ENCODE measurements at places on chromosomes 4 and X.
A peak's percentile ranks its signal among the peaks of the same experiment; 100 is the strongest.

- DNase-seq = no peak
These were observed 9.3 kb downstream of the APOO start for GRCh38 chrX:23898412-23898959.

- DNase-seq = no peak
These were observed 165.4 kb upstream of the TACR3 start for GRCh38 chr4:103885152-103885551.

GRCh38 chr4:111020961-111021360, 398.1 kb upstream of the PITX2 start:
- DNase-seq = no peak

GRCh38 chr4:53558065-53558801, 33.1 kb downstream of the LNX1 start:
- DNase-seq = no peak

DNA sequence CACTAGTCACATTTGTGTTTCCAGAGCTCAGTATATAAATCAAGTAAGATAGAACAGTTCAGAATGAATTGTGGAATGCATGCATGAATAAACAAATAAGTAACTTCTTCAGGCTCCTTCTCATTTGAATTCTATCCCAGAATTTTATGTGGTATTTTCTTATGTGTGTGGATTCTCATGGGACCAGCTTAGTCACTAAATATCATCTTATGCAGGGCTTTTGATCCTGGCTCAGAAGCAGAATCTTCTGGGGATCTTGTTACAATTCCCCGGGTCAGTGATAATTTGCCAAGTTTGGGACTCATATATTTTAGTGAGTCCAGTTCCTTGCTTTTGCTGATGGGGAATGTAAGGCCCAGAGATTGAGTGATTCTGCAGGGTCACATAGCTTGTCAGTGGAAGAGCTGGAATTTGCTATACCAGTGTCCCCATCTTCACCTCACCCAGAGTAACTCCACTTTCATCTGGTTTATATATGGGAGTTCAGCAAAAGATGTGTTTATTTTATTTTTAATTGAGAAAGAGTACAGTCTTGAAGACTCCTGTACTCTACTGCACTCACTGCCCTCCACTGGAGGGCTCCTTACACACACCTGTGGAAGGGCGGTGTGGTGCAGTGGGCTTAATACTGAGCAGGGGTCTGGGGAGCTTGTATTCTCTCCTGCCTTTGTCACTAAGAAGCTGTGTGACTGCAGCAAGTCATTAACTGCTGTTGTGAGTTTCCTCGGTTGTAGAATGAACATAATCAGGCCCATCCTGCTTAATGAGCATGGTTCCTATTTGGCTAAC, 198.2 kb upstream of the CXorf66 start:
- no peak for DNase-seq

GRCh38 chr4:99763635-99764101, 53.0 kb upstream of the DAPP1 start:
- no peak for DNase-seq

GRCh38 chr4:102230194-102230593, 115.1 kb downstream of the SLC39A8 start:
- DNase-seq = no peak

DNA sequence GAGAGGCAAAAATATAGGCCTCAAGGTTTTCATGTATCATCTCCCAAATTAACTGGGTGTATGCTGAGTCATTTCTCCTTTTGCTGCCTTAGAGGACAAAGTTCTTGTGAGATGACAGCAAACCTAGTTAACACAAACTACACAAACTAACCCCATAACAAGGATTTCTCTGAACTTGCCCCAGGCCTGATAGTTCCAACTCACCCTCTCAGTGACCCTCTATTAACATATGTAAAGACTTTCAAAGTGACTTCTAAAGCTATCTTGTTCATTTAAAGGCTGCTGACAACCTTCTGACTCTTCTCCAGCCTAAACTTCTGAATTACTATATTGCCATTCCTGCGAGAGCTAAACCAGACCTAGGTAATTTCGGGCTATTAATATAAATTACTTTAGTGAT, 43.2 kb upstream of the CCDC149 start:
- no peak for DNase-seq

GRCh38 chr4:81844717-81845116, 373.0 kb upstream of the RASGEF1B start:
- peak; percentile 62 for DNase-seq

- no peak for DNase-seq
These were observed 12.7 kb upstream of the CD40LG start for GRCh38 chrX:136635235-136635634.

GRCh38 chr4:175277816-175278215, 359.7 kb downstream of the ADAM29 start:
- DNase-seq = no peak

DNA sequence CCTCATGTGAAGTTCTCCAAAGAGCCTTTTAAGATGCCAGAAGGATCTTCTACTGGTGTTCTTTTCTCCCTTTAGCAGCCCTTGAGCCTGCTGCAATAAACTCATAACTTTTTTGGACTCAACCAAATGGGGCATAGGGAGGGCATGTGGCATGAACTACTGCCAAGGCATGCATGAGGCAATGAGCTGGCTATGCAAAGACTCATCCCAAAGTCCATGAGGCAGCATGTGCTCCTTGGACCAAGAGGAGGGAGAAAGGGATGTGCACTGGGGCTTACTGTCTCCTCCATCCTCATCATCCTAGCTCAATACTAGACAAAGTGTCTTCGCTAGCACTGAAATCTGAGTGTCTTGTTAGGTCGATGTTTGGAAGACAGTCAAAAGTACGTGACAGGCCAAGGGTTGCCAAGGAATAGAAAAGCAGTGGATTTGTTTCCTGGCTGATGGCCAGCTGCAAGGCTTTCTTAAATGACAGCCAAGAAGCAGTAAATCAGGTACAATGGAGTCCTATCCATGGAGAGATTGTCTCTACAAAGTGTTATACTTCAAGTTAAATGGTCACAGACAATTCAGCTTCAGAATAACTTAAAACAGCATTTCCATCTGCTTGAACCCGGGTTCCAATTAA, 44.5 kb upstream of the ATXN3L start:
- no peak for DNase-seq

- DNase-seq = no peak
These were observed 23.4 kb upstream of the SLC10A7 start for GRCh38 chr4:146545102-146545501.

DNA sequence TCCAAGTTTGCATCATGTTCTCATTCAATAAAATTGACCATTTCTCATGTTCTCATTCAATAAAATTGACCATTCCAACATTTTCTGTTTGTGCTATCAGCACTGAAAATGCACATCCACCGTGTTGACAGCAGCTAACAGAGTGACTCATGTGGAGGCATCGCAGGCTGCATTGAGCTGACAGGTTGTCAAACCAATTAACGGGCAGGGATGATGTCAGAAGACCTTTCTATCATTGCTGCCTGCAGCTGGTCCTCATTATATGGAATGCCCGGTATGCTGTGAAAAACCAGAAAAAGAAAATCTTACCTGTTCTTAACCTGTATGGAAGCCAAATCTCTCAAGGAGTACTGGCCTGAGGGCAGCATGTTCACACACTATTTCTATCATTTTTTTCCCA, 202.0 kb downstream of the SMIM20 start:
- no peak for DNase-seq

- DNase-seq = no peak
These were observed 35.6 kb downstream of the INTS6L start for GRCh38 chrX:135556055-135556454.

GRCh38 chrX:106039920-106040319, 1.4 kb upstream of the SERPINA7 start:
- no peak for DNase-seq

DNA sequence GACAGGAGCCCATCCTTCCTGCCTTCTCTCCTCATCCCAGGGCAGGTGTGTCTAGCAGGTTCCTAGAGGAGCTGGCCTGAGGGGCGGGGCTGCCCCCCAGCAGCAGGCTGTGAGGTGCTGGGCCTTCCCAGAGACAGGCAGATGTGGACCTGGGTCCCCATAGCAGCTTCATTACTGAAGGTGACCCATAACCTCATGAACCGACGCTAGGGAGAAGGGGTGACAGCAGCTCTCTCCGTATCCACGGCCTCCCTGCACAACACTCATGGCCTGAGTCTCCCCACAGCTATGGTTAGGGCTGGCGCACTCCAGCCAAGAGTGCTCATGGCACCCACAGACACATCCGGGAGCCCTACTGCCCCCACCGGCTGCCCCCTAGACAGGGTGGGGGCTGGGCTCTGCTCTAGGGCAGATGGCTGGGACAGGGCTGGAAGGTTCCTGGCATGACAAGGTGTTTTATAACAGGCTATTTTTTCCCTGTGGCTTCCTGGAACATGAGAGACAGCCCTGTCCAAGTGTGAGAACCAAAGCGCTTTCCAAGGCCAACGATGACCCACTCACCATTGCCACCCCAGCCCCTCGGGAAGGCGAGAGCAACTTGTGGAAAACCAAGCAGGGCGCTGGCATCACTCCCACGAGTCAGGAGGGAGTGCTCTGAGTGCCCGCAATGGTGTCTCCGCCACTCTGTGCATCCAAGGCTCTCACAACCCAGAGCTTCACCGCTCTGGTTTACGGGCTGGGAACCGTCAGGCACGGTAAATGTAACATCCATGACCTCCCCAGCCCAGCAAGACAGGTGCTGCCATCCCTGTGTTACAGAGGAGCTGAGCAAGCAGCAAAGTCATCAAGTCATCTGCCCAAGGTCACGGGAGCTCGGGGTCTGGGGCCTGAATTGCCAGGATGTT, 59.8 kb downstream of the ACOX3 start:
- DNase-seq = no peak

- DNase-seq = no peak
These were observed 36.3 kb downstream of the IL21 start for GRCh38 chr4:122584519-122584918.

DNA sequence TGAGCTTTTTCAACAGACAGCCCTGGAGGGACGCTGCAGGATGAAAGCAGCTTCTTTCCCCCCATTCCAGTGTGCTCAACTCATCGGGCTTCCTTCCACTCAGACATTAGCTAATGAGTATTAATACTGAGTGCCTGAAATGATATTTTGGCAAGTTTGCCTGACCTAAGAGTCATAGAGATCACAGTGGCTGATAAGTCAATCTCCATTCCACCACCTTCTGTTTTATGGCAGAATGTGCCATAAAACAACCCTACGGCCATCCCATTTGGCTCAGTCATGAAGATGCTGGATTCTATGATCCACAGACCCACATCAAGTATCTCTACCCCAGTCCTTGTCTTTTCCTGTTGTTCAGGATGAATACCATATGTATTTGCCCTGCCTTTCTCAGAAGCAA, 48.3 kb upstream of the MAB21L2 start:
- no peak for DNase-seq

DNA sequence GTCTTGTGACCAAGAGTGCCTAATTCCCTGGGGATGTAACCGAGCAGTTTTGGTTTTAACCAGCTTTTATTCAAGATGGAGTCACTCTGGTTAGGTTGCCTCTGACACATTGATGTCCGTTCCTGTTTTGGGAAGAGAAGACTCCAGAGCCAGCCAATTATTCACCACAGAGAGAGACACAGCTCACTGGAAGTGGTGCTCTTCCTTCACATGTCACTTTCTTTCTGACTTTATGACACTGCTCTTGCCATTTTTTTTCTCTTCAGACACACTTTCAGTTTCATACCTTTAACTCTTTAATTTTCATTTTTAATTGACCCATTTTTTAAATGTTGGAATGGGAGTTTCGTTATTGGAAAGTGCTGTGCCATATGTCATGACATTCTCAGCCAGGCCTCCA, 418.4 kb upstream of the FSTL5 start:
- no peak for DNase-seq

- DNase-seq = no peak
These were observed 13.3 kb upstream of the MID1 start for GRCh38 chrX:10633722-10634121.

DNA sequence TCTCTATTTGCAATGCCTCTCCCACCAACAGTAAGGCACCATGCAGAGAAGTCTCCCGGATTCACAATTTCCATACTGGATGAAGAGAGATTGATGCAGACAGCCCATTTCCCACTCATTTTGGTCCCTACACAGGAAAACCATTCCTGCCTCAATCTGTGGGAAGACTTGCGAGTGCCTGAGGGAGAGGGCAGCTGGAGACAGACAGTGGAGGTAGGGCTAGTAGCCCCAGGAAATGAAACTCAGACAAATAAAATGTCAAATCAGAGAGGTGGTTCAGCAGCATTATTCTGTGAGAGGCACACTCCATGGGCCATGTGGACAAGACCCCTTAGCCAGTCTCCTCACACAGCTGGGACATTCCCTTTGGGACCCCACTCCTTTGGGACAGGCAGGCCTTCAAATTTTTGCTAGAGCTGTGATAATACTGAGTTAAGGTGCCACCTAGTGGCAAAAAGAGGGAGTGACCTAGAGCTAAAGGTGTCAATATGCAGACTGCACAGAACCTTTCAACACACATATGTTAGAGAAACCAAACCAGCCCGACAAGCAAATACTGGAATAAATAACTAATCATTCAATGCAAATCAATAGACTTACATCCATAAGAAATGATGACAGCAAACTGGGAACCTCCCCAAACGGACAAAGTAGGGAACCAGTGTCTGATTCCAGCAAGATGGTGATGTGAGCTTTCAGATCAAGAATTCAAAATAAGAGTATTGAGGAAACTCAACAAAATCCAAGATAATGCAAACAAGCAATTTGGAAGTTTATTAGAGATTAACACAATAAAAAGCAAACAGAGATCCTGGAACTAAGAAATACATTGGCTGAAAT, 1865.3 kb upstream of the AGA start:
- no peak for DNase-seq

DNA sequence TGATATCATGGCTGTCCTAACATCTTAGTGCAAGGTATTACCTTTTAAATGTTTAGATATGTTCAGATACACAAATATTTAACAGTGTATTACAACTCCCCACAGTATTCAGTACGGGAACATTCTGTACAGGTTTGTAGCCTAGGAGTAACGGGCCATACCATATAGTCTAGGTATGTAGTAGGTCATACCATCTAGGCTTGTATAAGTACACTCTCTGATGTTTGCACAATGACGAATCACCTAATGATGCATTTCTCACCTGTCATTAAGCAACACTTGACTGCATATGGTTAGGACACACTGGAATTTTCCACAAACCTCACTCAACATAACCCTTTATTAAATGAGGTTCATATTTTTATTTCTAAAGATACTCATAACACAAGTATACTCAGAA, 67.7 kb downstream of the THOC2 start:
- DNase-seq = no peak

- no peak for DNase-seq
These were observed 109.9 kb downstream of the ZNF330 start for GRCh38 chr4:141330616-141331015.

DNA sequence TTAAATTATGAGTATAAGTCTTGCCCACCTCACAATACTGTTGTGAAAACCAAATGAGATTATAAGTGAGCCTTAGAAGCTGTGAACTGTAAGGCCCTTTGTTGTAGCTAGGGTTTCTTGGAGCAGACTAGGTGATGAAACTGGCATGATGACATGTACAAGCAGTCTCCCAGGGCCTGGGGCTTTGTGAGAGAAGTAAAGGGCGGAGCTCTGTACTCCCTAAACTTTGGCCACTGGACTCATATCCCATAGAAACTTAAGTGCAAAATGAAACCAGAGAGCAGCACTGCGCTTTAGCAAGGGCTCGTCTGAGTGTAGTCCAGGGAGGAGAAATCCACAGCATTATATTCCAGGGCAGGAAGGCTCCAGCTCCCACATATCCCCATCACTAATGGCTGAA, 385.6 kb upstream of the FGF16 start:
- no peak for DNase-seq

All from stimulated activated CD4-positive, alpha-beta T cell treated with anti-CD3 and anti-CD28 coated beads, Interleukin-1b, Interleukin-23, amount 100 ng/mL, for 1 hour (primary cell).